ENCODE measurements at places on chromosomes 2 and 18.

- no peak for DNase-seq
Observed at GRCh38 chr2:190562121-190562520, 27.6 kb upstream of the NEMP2 start.

DNA sequence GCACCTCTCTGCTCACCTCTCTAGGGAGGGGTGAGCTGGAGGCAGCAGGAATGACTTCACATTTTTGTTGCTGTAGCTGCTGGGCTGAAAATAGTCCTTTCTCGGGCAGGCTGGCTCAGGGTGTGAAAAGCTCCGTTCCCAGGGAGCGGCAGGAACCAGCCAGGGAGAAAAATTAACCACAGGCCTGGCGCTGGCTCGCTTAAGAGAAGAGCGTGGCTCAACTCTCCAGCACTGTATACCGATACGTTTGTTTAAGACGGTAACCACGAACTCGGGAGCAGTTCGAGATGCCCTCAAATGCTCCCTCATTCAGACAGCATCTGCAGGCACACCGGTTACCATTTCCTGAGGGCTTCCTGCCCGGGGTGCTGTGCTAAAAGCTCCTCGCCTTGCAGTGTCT, 129.6 kb downstream of the CELF4 start:
- no peak for DNase-seq

DNA sequence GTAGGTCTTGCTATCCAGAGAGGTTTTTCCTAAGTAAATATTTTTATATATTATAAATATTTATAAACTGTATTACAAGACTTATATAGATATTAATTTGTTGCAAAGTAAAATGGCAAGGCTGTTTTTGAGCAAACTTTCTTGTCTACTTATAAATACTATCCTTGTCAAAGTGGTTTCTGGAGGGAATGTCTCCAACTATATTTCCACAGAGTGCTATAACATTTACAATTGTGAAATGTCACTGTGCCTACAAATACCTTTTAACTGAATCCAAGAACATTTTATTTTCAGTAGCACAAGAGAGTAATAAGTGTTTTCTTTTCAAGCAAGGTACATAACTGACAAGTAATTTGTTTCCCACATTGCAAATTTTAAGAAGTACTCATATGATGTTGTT, 256.8 kb downstream of the ZNF385B start:
- no peak for DNase-seq

DNA sequence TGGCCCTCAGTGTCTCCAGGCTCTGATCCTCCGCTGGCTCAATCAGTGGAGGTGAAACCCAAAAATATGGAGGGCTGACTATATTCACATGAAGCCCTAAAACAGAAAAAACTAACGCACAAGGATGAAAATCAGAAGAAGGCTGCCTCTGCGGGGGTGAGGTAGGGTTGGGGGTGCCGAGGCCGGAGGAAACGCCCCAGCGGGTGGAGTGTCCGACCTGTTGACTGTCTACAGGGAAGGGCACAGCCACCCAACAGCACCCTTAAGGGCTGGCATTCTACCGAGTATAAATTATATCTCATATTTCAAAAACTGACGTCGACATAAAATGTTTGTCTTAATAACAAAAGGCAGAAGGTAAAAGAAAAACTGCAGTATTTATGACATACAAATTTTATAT, 223.5 kb downstream of the HDAC4 start:
- DNase-seq = no peak

DNA sequence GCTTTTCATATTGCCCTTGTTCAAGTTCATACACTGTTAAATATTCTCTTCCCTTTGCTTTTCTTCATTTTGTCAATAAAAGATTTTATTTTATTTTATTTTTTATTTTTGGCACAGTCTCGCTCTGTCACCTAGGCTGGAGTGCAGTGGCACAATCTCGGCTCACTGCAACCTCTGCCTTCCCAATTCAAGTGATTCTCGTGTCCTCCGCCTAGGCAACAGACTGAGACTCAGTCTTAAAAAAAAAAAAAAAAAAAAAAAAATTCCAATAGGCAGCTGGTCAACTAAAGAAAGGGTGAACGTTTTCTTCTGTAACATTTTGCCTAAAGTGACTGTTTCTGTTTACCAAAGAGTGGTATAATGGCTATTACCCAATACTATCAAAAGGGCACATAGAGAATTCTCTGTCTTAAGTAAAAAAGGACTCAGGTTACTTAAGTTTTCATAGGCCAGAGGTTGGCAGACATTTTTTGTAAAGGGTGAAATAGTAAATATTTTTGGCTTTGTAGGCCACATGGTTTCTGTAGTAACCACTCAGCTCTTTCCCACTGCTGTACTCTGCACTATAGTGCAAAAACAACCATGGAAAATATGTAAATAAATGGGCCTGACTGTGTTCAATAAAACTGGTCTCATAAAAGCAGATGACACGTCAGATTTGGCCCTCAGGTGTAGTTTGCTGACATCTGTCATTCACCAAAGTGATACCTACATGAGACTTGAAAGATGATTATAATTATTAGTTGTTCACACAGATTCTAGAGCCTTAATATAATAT, 113.4 kb downstream of the MIB1 start:
- no peak for DNase-seq

DNA sequence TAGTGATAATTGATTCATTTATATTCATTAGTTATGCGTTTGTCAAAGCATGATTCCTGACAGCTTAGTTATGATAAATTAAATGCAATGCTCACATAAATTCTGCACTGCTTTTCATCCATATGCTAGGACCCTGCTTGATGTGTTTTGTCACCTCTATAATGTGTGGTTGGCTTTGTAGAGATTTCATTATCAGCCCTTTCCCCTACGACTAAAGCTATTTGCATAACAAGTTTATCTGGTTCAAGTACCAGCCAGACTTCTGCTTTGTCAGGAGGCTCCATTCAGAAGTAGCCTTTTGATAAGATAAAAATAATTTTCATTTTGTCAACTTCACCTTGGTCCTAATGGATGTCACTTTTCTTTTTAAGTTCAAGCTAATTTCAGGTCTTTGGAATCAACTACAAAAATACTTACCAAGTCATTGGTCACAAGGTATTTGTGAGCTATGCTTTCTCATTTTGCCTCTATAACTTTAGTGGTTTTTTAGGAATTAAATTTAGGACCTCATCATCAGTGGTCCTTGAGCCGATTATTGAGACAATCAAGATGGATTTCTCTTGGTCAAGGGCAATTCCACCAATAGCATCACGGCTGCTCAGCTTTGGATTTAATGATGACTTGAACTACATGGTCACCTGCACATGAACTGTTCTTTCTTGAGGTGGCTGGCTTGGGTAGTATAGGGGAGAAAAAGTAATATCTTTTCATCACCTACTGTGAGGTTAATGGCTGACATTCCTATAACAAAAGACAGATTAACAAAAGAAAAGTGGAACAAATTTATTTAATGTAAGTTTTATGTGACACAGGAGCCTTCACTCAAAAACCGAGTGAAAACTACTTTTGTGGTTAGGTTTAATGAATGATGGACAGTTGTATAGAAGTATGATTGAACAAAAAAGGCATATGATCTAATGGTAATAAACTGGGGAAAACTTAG, 162.1 kb downstream of the MYO3B start:
- DNase-seq = no peak

DNA sequence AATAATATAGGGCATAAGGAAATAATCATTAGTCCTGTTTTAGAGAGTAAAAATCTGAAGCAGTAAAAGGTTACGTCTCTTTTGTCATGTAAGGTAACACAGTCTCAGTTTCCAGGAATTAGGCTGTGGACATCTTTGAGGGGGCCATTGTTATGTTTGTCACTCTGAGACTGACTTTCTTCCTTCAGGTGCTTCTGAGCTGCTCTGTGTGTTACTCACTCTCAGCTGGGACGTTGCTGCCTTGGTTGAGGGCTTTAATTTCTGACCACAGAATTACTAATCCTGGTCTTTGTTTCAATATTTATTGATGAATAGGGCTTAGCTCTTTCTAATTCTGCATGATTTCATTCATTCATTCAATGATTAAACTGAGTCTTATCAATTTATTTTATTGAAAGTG, 55.9 kb upstream of the SLC38A11 start:
- DNase-seq = no peak

Data from AG04450 (cell line).